Gastrocnemius medialis (tissue), 4 donors: ENCODE measurements at places on chromosomes 13 and 19. TPM values are rescaled to one million over a fixed set of nuclear protein-coding genes. Genes with fewer than 3 reads are reported as not detected.

NHLRC3 gene
- total RNA-seq, result 8.1 TPM

GRCh38 chr13:32362574-32362973, 47.3 kb downstream of the BRCA2 start:
- no peak for DNase-seq

DNA sequence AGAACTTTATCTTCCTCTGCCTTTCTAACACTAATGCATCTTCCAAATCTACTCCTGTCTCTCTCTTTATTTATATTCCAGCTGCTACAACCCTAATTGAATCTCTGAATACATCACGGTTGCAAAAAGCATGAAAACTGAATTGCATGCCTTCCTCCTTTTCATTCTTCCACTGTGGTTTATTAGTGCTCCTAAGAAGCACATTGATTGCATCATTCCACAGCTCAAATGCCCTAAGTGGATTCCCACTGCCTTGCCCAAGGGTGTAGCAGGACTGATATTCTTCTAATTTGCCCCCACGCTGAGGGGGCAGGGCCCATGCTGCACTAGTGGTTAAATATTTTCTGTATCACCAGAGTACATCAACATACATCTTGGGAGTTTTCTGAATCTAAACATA, 640.8 kb downstream of the EFNB2 start:
- no peak for DNase-seq

ANKRD27 gene
- 78.3 TPM for total RNA-seq

- DNase-seq, result peak; percentile 43
Observed at GRCh38 chr19:16330368-16330801, 5.8 kb downstream of the KLF2 start.

- peak; percentile 3 for DNase-seq
Observed at GRCh38 chr19:34405892-34406660, 1.9 kb downstream of the PDCD2L start.
